ENCODE measurements at places on chromosomes 7 and 10.
A peak's percentile ranks its signal among the peaks of the same experiment; 100 is the strongest.

DNA sequence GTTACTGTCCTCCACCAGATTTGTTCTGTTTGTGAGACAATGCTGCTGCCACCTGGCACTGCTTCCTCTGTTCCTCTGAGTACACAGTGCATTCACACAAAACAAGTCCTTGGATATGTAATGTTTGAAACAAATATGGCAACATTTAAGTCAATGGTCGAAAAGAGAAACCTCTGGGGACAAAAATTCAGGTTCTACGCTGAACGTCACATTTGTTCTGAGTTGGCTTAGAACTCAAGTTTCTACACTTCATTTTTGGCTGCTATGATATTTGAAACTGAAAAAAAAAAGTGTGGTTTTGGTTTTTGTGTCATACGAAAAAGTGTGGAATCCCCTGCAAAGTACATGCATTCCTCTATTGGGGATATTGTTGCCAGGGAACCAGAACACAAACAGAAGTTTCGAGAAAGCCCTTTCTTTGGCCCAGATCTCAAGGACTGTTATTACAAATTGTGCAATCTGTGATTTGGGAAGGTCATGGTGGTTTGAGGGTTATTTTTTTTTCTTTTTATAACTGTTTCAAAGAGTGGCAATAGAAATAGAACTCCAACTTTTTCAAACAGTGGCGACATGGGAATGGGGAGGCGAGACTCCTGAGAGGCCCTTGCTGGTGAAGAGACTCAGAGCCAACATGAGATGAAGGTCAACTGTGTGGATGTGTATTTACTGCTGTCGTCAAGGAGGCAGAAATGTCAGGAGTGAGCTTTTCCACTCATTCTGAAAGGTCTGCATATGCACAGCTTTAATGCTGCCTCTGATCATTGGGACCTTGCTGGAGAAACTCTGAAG lies 127.5 kb downstream of the CUBN start:
- no peak for DNase-seq

GRCh38 chr7:140230861-140231770 lies 54.3 kb upstream of the KDM7A start:
- peak; percentile 50 for DNase-seq

DNA sequence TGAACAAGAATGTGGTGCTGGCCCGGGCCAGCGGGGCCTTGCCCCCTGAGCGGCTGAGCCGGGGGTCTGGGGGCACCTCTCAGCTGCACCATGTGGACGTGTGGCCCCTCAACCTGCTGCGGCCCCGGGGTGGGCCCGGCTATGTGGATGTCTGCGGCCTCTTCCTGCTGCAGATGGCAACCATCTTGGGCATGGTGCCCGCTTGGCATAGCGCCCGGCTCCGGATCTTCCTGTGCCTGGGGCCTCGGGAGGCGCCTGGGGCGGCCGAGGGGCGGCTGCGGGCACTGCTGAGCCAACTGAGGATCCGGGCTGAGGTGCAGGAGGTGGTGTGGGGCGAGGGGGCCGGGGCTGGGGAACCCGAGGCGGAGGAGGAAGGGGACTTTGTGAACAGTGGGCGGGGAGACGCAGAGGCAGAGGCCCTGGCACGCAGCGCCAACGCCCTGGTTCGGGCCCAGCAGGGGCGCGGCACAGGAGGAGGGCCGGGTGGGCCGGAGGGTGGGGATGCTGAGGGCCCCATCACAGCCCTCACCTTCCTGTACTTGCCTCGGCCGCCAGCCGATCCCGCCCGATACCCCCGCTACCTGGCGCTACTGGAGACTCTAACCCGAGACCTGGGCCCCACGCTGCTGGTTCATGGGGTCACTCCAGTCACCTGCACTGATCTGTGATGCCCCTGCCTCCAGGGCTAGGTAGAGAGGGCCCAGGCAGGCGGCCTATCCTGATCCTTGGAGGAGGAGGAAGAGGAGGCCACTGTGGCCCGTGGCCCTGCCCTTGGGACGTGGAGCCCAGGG lies 1.1 kb upstream of the TRIP6 start:
- DNase-seq = no peak

DNA sequence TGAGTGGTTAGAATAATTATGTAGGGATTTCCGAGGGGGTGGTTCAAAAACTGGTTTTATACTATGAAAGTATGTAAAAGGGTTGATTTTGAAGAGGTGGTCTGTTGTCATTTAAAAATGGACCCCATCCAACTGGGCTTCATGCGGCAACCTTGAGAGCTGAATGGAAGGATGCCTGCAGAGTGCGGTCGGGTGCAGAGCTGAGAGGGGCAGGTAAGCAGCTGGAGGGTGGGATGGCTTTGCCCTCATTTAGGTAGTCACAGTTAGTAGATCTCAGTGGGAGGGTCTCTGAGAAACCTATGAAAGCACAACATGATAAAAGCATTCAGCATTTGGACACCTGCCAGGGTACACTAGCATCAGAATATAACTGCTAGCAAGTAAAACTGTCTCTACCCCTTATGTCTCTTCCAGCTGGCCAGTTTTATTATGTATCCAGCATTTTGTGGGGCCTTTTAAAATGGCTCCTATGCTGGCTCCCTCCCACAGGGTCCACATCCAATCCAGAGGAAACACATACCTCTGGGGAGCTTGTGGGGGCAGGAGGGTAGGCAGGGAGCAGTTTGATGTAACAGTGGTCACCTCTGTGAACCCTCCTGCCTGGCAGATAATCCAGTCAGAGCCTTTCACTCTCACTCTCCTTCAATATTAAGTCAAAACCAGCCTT lies 75.9 kb upstream of the MAGI2 start:
- DNase-seq = no peak

DNA sequence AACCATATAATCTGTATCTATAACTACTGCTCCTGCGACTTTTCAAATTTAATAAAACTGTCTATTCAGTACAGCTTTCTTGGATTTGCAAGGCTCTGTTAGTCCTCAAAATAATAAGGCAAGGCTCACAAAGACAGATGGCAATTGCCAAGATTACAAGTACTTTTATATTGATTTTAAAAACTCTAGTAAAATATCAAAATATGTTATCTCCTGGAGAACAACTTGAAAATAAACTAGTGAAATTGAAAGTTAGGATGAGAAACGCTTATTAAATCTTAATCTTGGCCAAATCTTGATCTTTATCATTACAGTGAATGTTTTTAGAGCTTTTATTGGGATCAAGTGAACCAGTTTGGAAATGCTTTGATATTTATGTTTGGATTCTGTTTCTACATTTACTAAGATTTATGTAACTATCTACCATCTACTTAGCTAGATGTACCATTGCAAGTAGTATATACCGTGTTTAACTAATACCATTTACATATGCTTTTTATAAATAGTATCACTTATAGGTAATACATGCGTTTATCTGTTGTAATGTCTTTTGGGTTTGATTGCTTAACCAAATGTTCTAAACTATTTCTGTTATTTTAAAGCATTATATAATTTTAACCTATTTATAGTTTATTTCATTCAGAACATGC lies 70.0 kb downstream of the CABCOCO1 start:
- DNase-seq = no peak

- no peak for DNase-seq
These were observed 13.1 kb downstream of the UBE3C start for GRCh38 chr7:157151626-157152339.

DNA sequence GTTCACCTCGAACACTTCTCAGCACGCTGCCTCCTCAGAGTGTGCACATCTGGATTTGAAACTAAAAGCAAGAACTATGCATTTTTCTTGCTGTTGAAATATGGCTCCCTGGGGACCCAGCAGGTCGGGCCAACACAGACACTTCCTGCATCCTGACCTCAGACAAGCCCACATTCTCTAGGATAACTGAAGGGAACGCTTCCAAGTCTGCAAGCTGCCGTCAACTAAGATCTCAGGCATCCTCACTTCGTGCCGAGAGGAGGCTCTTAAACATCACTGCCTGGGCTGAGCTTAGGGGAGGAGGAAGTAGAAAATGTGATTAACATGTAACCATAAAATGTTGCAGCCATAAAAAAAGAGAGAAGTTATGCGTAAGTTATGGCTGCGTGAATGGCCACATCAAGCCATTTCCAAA lies 65.5 kb downstream of the PYROXD2 start:
- DNase-seq = no peak

DNA sequence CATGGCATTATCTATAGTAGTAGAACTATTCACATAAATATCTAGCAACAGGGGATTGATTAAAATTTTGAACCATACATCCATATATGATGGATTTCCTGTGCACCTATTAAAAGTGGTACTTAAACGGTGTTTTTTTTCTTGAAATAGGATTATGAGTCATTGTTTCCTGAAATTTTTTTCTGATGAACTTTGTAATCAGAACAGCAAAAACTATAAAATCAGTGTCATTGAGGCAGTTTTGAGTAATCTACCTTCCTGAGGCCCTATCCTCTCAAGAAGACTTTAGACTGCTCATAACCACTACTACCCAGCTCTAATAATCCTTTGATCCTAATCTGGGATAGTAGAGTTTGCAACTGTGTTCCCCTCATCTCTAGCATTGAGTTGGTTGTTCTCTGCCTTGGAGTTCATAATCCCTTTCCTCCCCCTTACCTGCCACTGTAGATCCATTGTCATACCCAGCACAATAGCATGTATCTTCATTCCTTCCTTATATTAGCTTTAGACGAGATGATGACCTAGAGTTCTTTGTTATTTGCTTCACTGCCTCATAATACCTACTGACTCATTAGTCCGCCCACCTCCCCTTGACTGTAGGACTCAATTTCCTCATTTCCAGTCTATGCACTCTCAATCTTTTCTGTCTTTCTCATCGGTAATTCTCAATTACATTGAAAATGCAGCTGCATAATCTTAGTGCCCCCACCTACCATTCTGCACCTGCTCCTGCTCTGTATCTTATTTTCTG lies 133.4 kb downstream of the LRRC4 start:
- DNase-seq = peak; percentile 10

DNA sequence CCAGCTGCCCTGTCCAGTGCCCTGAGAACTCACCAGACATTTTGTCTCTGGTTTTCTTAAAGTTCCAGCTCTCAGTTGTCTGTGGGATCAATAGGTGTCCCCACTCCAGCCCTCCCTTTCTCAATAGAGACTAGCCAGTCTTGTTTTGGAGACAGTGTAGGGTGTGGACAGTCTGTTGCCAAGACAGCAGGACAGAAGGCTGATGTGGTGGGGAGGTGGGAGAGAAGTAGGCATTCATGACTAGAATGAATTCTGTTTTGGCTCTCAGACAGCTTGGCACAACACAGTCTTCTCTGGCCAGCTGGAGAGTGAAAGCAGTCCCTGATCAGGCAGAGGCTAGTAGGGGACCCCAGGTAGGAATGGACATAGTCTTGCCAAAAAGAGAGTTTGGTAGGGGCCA lies 467.0 kb upstream of the PODXL start:
- no peak for DNase-seq

DNA sequence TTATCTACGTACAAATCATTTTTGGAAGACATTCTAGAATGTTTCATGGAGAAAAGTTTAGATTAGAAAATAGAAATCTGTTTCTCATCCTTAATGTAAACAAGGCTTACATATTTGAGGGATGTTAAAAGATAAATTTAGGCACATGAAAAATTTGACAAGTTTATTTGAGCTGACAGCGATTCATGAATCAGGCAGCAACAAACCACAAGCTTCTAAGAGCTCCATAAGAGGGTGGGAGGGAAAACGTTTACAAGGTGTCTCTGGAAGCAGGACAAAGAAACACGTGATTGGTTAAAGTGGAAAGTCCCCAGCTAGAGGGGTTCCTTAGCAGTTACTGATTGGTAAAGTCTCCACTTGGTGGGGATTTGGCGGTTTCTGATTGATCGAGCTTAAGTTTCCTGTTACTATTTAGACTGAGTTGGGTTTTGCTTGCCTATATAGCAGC lies 228.9 kb upstream of the PITRM1 start:
- no peak for DNase-seq

DNA sequence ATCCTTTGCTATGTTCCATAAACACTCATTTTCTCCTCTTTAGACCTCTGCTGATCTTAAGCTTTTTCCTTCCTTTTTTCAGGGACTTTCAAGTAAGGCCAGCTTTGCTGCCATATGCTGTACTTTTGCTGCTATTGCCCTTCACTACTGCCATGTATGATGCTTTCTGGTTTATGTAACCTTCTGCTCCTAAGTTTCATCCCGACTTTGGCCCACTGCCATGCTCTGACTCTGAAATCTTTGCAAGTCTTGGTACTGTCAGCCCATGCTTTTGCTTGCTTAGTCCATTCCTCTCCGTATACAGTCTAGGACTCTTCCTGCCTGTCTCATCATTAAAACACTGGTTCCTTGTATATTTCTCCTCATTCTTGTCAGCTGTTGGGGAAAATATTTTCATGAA lies 152.4 kb downstream of the RNF133 start:
- no peak for DNase-seq

DNA sequence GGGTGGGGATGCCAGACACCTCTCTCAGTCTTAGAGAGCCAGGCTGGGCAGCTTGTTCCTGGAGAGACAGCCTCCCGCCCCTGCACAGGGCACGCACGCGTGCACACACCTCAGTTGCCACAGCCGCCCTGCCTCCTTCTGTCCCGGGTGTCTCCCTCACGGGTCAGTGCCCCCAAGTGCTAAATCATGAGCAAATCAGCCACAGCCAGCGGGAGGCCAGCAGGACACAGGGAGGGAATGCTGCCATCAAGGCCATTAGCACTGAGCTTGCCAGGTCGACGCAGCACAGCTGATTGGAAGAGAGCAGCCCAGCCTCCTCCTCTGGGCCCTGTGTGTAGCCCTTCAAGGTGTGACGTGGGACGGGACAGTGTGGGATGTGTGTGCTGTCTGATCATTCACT lies 130.4 kb downstream of the CDH23 start:
- DNase-seq = no peak

DNA sequence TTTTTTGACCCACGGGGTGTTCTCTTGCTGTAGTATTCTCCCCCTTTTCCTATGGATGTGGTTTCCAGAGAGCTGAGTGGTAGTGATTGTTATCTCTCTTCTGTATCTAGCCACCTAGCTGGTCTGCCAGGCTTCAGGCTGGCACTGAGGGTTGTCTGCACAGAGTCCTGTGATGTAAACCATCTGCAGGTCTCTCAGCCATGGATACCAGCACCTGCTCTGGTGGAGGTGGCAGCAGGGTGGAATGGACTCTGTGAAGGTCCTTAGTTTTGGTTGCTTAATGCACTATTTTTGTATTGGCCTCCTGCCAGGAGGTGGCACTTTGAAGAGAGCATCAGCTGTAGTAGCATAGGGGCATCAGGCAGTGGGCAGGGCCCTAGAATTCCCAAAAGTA lies 851 bp downstream of the HYAL4 start:
- DNase-seq = no peak

- DNase-seq = no peak
These were observed 53.7 kb downstream of the CCDC6 start for GRCh38 chr10:59852670-59853069.

- no peak for DNase-seq
These were observed 20.5 kb upstream of the GPR26 start for GRCh38 chr10:123645615-123646014.

DNA sequence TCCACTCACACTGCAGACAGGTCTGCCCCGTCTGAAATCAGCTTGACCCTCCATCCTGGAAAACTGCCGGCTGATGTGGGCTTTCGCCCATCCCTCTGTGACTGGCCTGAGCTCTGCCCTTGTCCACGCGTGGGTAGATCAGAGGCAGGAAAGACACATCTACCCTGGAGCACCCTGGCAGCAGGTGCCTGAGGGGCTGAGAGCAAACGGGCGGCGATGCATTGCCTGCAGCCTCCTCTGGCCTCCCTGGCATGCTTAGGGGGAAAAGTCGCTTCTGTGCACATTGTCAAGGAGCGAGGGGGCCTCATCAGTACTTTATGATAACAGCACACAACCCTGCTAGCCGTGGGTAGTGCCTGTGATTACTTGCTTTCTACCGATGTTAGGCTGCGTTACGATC lies 109.4 kb downstream of the ADARB2 start:
- no peak for DNase-seq

- DNase-seq = no peak
These were observed 31.3 kb downstream of the THNSL1 start for GRCh38 chr10:25047591-25048301.

Data from activated CD4-positive, alpha-beta T cell treated with anti-CD3 and anti-CD28 coated beads for 24 hours (primary cell).